ENCODE measurements at places on chromosomes 12 and 14.

- peak; percentile 14 for DNase-seq
Observed at GRCh38 chr12:43921666-43922337, 85.9 kb downstream of the TMEM117 start.

- DNase-seq = no peak
Observed at GRCh38 chr12:105428793-105429395, 98.4 kb downstream of the C12orf75 start.

GRCh38 chr12:80864046-80864735 lies 73.5 kb downstream of the LIN7A start:
- DNase-seq = no peak

GRCh38 chr14:20712904-20713303 lies 24.3 kb downstream of the ANG start:
- no peak for DNase-seq

GRCh38 chr12:46649433-46649832 lies 176.4 kb downstream of the SLC38A4 start:
- no peak for DNase-seq

DNA sequence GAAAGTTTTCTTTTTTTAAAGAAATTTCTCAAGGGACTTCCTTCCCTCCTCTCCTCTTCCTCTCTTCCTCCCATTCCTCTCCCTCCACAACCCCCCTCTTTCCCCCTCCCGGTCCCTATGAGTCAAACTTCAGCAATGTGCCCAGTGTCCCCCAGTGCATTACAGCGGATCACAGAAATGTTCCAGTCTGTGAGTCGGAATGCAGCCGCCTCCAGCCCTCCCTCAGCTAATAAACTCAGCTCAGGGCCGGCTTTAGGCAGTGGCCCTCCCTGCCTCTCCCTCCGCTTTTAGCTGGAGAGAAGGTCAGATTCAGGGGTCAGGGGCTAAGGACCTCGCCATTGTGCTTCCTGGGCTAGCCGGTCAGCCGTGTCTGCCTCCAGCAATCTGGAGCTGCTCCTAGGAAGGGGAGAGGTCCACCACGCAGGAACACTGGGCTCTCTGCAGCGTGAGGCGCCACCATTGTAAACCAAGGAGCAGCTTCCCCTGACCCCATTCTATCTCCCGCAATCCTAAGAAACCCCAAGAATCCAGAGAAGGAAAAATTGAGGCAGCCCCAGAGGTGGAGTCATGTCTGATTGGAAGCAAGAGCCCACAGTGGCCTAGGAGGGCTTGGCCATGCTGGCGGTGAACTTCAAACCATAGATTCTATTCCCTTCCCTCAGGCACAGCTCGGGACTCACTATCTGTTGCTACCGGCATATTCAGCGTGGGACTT lies 1.1 kb upstream of the HDAC7 start:
- DNase-seq = peak; percentile 97

GRCh38 chr12:56658921-56659320 lies 13.1 kb upstream of the ATP5F1B start:
- DNase-seq = no peak

DNA sequence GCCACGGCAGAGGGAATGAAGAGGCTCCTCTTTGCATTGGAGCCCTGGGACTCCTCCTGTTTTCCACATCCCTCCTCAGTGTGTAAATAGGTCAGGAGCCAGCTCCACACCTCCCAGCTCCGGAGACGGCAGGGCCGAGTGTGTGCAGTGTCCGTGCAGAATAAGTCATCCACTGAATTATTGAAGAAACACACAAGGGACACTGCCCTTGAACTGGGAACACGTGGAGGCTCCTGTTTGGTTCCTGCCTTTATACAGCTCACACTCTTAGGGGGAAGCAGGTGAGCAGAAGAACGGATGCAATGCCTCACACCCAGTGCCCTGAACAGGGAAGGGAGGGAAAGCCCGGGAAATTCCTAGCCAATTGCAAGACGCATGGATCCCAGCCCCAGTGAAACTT lies 10.4 kb upstream of the FZD10 start:
- DNase-seq = no peak
